ENCODE measurements at places on chromosomes 1 and 21.

DNA sequence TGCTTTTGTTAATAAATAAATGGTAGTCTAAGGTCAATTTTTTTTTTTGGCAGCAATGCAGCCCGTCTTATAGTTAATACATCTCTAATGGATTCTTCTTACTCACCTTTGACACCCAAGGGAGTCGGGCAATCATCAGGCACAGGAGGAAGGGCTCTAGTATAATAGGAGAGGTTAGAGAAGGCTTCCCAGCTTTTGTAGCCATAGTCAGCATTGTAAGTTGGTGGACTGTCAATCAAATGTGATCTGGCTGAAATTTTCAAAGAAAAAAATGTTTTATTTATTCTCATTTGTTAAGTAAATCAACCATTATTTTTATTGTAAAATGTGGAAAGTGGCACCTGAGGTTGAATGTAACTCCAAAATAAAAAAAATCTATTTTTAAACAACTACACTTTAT is 2.1 kb downstream of the PTGS2 start:
- no peak for DNase-seq

GRCh38 chr1:154886281-154887015 is 16.4 kb upstream of the KCNN3 start:
- no peak for DNase-seq

DNA sequence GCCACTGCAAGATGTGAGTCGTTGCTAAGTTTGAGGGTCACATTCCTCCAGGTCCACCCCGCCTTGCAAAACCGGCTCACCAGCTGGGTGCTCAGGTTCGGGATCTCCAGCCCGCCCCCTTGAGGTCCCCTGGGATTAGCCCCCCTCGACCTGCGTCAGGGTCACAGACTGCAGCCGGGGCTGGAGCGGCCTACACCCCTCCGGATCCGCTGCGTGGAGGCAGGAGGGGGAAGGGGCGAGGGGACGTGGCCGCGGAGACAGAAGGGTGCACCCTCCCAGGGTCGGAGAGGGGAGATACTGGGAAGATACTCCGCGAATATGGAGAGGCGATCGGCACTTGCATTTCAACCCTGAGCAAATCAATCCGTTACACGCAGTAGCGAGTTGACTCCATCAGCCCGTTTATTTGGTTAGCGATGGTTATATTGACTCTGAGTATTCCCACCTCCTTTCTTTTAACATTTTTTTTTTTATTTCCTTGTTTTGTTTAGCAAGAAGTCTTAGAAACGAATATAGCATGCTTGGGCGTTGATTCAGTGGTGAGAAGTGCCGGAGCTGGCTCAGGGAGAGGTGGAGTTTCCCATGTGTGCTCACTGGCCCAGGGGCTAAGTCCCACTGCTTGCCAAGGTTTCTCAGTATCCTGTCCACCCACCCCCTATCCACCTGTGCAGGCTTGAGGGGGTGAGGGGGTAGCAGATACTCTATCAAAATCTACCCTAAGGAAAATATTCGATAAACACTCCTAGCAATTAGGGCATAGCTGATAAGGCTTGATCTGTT is 997 bp downstream of the IFNAR2 start:
- DNase-seq, result no peak

GRCh38 chr1:29820401-29820800 is 584.1 kb downstream of the PTPRU start:
- DNase-seq, result no peak

DNA sequence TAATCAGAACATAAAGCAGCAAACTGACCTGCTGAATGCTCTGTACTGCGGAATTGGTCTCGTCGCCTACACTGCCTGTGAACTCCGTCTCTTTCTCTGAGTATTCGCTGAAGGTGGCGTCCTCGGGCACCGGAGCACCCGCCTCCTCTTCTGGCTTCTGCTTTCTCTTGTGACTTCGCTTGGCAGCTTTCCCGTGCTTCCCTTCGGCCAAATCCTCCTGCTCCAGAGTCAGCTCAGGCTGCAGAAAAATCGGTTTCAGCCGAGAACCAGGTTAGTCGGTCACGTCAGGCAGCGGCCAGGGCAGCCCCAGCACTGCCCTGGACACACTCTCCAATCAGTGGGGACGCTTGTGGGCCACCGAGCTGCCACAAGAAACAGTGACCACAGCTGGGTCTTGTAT is 35.8 kb upstream of the RIPK4 start:
- DNase-seq, result no peak

- DNase-seq, result no peak
Observed at GRCh38 chr1:214427871-214428277, 123.5 kb downstream of the PTPN14 start.

Data from activated naive CD4-positive, alpha-beta T cell (primary cell).